ENCODE measurements at places on chromosomes 4 and X.

DNA sequence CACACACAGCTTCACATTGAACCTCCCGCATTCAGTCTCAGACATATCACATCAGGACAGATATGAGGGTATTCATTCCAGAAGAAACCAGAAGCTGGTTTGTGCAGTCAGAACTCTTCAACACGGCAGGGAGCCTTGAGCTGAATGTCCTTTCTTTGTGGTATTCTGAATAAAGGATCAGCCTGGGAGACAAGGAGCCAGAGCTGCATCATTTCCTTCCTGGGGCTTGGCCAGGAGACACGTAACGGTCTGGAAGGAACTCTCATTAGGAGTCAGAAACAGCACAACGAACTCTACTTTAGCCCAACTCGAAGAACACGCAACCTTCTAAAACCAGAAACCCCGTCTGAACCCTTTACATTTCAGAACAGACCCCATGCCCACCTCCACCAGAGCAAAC, 46.4 kb downstream of the KDR start:
- H3K27ac ChIP-seq, result no peak overlapping the region
- H3K27me3 ChIP-seq, result peaks cover 8% of the 10 kb centered on the region
- H3K4me1 ChIP-seq, result peaks cover 10% of the 10 kb centered on the region
- no peak overlapping the region for H3K4me3 ChIP-seq
- no peaks in the 10 kb centered on the region for H3K36me3 ChIP-seq

DNA sequence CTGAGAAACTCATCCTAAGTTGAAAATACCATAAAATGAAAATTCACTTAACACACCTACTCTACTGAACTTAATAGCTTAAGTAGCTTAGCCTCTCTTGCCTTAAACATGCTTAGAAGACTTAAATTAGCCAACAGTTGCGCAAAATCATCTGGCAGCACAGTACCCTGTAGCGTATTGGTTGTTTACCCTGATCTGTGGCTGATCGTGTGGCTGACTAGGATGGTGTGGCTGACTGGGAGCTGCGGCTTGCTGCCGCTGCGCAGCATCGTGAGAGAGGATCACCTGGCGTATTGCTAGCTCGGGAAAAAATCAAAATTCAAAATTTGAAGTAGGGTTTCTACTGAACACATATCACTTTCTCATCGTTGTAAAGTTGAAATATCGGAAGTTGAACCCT, 6.3 kb downstream of the RUFY3 start:
- H3K27me3 ChIP-seq, result no peaks in the 10 kb centered on the region
- no peaks in the 10 kb centered on the region for H3K36me3 ChIP-seq
- H3K4me3 ChIP-seq, result no peak overlapping the region
- H3K4me1 ChIP-seq, result peaks cover 9% of the 10 kb centered on the region
- H3K27ac ChIP-seq, result no peak overlapping the region

- DNase-seq, result no peak
- no peaks in the 10 kb centered on the region for H3K36me3 ChIP-seq
- no peak overlapping the region for H3K27ac ChIP-seq
- no peaks in the 10 kb centered on the region for H3K27me3 ChIP-seq
- H3K4me1 ChIP-seq, result no peaks in the 10 kb centered on the region
These were observed 171.6 kb downstream of the FAT4 start for GRCh38 chr4:125486351-125486750.

- H3K4me1 ChIP-seq, result no peaks in the 10 kb centered on the region
- no peaks in the 10 kb centered on the region for H3K27me3 ChIP-seq
- no peak overlapping the region for H3K4me3 ChIP-seq
- H3K36me3 ChIP-seq, result no peaks in the 10 kb centered on the region
- no peak for DNase-seq
These were observed 1297.3 kb downstream of the C4orf33 start for GRCh38 chr4:130393231-130393630.

DNA sequence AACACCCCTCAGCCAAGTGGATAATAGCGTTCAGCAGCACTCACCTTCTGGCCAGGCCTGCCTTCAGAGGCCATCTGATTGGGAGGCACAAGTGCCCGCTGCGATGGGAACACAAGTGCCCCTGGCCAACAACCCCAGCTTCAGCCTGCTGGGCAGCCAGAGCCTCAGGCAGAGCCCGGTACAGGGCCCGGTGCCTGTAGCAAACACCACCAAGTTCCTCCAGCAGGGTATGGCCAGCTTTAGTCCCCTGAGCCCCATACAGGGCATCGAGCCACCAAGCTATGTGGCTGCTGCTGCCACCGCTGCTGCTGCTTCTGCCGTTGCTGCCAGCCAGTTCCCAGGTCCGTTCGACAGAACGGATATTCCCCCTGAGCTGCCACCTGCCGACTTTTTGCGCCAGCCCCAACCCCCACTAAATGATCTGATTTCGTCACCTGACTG, 55.9 kb upstream of the MTM1 start:
- DNase-seq, result no peak
- no peak overlapping the region for H3K4me3 ChIP-seq
- H3K4me1 ChIP-seq, result no peaks in the 10 kb centered on the region
- no peaks in the 10 kb centered on the region for H3K36me3 ChIP-seq

GRCh38 chr4:147220833-147221232, 260.1 kb upstream of the EDNRA start:
- no peaks in the 10 kb centered on the region for H3K27me3 ChIP-seq
- H3K27ac ChIP-seq, result no peak overlapping the region
- H3K4me3 ChIP-seq, result no peak overlapping the region
- H3K36me3 ChIP-seq, result no peaks in the 10 kb centered on the region

DNA sequence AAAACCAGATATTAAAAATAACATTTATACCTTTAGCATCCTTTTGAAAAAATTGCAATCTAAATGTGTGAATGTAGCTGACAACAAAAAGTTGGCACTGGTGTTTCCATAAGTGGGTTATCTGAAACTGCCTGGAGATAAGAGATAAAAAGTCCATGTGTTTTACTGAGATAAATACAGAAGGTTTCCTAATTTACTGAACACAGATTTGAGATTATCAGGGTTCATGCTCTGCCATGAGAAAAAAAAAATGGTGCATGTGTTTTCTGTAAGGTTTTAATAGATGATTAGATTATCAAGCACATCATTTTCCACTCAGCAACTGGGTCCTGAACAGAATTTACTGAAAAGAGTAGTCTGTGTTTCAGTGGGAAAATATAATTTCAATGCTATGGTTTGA, 326.2 kb upstream of the SLIT2 start:
- no peaks in the 10 kb centered on the region for H3K27me3 ChIP-seq
- no peaks in the 10 kb centered on the region for H3K36me3 ChIP-seq
- no peak for DNase-seq
- H3K4me3 ChIP-seq, result no peak overlapping the region

DNA sequence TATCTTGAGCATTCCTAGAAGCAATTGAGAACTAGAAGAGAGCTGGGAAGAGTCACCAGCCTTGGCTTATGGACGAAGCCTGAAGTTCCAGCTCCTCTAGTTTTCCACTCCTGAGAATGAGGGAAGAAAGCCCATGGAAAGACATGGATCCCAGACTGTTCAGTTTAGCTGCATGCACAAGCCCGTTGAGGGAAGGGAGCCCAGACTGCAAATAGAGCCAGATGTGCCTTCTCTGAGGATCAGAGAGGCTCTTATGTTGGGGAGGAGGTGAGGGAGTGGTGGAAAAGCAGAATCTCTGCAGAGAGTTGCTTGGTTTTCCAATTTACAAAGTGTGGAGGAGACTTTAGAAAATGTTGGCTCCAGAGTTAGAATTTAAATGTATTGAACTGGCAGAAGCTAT, 69.0 kb downstream of the ASB9 start:
- H3K4me1 ChIP-seq, result peaks cover 35% of the 10 kb centered on the region
- no peak overlapping the region for H3K4me3 ChIP-seq
- DNase-seq, result no peak
- H3K36me3 ChIP-seq, result no peaks in the 10 kb centered on the region

GRCh38 chrX:1389181-1389992, 2.5 kb downstream of the SLC25A6 start:
- peak overlapping the region; percentile 67 for H3K27ac ChIP-seq
- H3K4me1 ChIP-seq, result peaks cover 38% of the 10 kb centered on the region
- no peaks in the 10 kb centered on the region for H3K27me3 ChIP-seq

GRCh38 chrX:38649221-38649620, 87.9 kb downstream of the TSPAN7 start:
- no peak for DNase-seq
- no peak overlapping the region for H3K4me3 ChIP-seq
- no peaks in the 10 kb centered on the region for H3K36me3 ChIP-seq
- H3K27ac ChIP-seq, result no peak overlapping the region
- no peaks in the 10 kb centered on the region for H3K4me1 ChIP-seq

GRCh38 chr4:144905286-144905685, 192.7 kb downstream of the ANAPC10 start:
- H3K4me1 ChIP-seq, result no peaks in the 10 kb centered on the region
- no peak overlapping the region for H3K4me3 ChIP-seq
- no peaks in the 10 kb centered on the region for H3K27me3 ChIP-seq
- no peak for DNase-seq

GRCh38 chrX:133985164-133985966, at the start of gene GPC3:
Gene GPC3 (minus strand): TSS chrX:133985594.
- no peaks in the 10 kb centered on the region for H3K36me3 ChIP-seq
- H3K4me1 ChIP-seq, result peaks cover 7% of the 10 kb centered on the region
- no peak within 1 kb of the TSS for H3K27ac ChIP-seq
- no peak within 1 kb of the TSS for H3K4me3 ChIP-seq
- peaks cover 24% of the 10 kb centered on the region for H3K27me3 ChIP-seq

DNA sequence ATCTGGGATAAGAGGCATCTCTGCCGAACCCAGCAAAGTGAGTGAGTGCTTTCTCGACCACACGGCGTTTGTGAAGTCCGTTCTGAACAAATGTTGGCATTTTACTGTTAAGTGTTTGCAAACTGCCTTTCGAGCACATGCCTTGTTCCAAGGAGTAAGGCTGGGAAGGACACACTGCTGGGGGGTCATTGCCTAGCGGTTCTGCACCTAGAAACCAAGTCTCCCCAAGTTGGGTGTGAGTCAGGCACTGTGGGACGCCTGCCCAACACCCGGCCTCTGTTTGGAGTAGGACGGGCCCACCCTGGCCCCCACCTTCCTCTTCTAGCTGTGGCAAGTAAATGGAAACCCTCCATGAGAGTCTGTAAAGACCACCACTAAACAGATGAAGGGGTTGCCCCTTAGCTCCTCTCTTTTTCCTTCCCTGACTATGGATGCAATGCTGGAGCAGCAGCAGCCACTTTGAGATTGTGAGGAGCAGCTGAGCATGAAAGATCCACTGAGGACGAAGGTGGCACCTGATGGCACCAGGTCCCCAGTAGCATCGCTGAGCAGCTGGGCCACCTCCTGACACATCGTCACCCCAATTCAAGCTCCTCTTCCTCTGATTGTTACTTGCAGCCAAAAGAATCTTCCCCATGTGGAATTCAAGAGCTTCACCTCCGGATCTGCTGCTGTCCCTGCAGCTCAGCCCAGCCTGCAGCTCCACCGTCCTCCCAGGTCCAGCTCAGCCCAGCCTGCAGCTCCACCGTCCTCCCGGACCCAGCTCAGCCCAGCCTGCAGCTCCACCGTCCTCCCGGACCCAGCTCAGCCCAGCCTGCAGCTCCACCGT, 6.3 kb downstream of the CPLX1 start:
- no peak for DNase-seq
- no peaks in the 10 kb centered on the region for H3K4me1 ChIP-seq
- no peak overlapping the region for H3K27ac ChIP-seq
- H3K27me3 ChIP-seq, result peaks cover 46% of the 10 kb centered on the region
- no peak overlapping the region for H3K4me3 ChIP-seq

DNA sequence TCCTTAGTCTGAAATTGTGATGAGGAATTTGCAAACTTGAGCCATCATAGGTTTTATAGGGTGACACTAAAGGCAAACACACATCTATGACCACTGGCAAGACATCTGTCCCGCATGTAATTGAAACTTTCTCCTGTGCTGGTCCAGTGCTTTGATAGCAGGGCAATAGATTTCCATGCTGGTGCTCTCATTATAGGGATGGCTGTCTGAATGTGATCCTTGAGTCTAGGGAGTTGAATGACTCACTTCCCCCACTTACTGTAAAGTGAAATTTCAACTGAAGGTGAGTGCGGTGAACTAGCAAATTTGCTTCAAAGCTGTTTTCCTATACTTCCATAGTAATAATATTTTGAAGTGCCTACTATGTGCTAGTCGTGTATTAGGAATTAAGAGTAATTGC, 1630.0 kb downstream of the STIM2 start:
- no peak for DNase-seq
- no peaks in the 10 kb centered on the region for H3K27me3 ChIP-seq
- H3K36me3 ChIP-seq, result no peaks in the 10 kb centered on the region
- no peak overlapping the region for H3K4me3 ChIP-seq
- H3K27ac ChIP-seq, result no peak overlapping the region
- H3K4me1 ChIP-seq, result no peaks in the 10 kb centered on the region

DNA sequence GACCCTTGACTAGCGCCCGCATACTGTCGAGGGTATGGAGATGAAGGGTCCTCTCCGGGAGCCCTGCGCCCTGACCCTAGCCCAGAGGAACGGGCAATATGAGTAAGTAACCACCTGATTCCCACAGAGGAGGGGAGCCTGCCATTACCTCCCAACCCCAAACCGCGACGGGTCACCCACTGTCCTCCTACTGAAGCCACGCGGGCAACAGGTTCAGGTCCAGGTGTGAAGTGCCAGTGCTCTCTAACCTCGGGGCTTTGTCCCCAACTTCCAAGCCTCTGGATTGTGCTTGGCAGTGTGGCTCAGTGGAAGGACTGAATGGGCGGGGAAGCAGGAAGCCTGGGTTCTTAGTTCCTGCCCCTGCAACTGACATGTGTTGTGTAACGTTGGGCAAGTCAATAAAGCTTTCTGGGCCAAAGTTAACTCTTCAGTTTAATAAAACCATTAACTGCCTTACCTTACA, 694 bp downstream of the OCRL start:
- H3K27ac ChIP-seq, result no peak overlapping the region
- no peaks in the 10 kb centered on the region for H3K36me3 ChIP-seq
- H3K4me1 ChIP-seq, result peaks cover 14% of the 10 kb centered on the region
- H3K4me3 ChIP-seq, result peak overlapping the region; percentile 46
- H3K27me3 ChIP-seq, result peaks cover 4% of the 10 kb centered on the region

- no peaks in the 10 kb centered on the region for H3K27me3 ChIP-seq
- peak within 1 kb of the TSS; percentile 97 for H3K27ac ChIP-seq
- peaks cover 41% of the 10 kb centered on the region for H3K36me3 ChIP-seq
- peak; percentile 86 for DNase-seq
- H3K4me1 ChIP-seq, result peaks cover 29% of the 10 kb centered on the region
- peak within 1 kb of the TSS; percentile 93 for H3K4me3 ChIP-seq
These were observed at the start of gene MSN for GRCh38 chrX:65667503-65668376. Gene MSN (plus strand): TSS chrX:65667654. CDS start chrX:65667842, 188 bp downstream.

GRCh38 chr4:73690051-73690738, 50.2 kb upstream of the CXCL8 start:
- no peaks in the 10 kb centered on the region for H3K27me3 ChIP-seq
- H3K4me1 ChIP-seq, result no peaks in the 10 kb centered on the region
- H3K27ac ChIP-seq, result no peak overlapping the region

- H3K36me3 ChIP-seq, result no peaks in the 10 kb centered on the region
- H3K4me3 ChIP-seq, result no peak overlapping the region
- no peak overlapping the region for H3K27ac ChIP-seq
- no peaks in the 10 kb centered on the region for H3K27me3 ChIP-seq
These were observed 164.0 kb downstream of the RNF150 start for GRCh38 chr4:140969296-140969695.

DNA sequence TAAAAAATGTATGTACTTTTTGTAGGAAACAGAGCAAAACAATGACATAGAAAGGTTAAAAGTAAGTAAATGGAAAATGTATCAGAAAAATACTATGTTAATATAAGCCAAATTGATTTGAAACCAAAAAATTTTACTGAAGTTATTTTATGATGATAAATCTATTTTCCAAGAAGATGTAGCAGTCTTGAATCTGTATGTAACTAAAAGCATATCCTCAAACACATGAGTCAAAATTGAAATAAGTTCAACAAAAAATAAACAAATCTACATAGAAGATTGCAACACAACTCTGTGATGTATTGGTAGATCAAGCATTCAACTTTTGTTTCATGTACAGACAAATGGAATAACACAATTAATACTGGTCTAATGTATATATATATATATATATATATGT, 450.0 kb downstream of the SPRY1 start:
- no peak overlapping the region for H3K4me3 ChIP-seq
- DNase-seq, result no peak
- H3K4me1 ChIP-seq, result no peaks in the 10 kb centered on the region
- no peaks in the 10 kb centered on the region for H3K27me3 ChIP-seq
- H3K27ac ChIP-seq, result no peak overlapping the region
